Thymus (tissue), 14 donors: ENCODE measurements at places on chromosomes 16 and 17. TPM values are rescaled to one million over a fixed set of nuclear protein-coding genes. Genes with fewer than 3 reads are reported as not detected.

Gene ZG16
- polyA plus RNA-seq: 0.27 TPM

Gene TUBG2
- polyA plus RNA-seq: 11.3 TPM

Gene GHDC
- 19.6 TPM for polyA plus RNA-seq

Gene MRPL58
- 40.9 TPM for polyA plus RNA-seq

Gene ETV4
- 0.34 TPM for polyA plus RNA-seq

Gene DRC3
- polyA plus RNA-seq: 3.3 TPM

Gene TNFSF13
- 19.6 TPM for polyA plus RNA-seq

Gene SULT1A4
- 14.9 TPM for polyA plus RNA-seq

Gene DOC2A
- 1.3 TPM for polyA plus RNA-seq

Gene SLC13A5
- 0.14 TPM for polyA plus RNA-seq

Gene HSPB9
- polyA plus RNA-seq: 0.23 TPM

Gene SLC6A4
- 0.14 TPM for polyA plus RNA-seq

Gene SRRM2
- 690 TPM for polyA plus RNA-seq

Gene DOC2B
- 4.4 TPM for polyA plus RNA-seq

Gene IFI35
- 47.6 TPM for polyA plus RNA-seq

Gene RANBP10
- 10.7 TPM for polyA plus RNA-seq

Gene RPL38
- polyA plus RNA-seq: 3,433 TPM

Gene ATXN1L
- polyA plus RNA-seq: 6.5 TPM

Gene CCL2
- 165 TPM for polyA plus RNA-seq

Gene ERCC4
- polyA plus RNA-seq: 4.4 TPM

Gene CLEC18A
- 1.9 TPM for polyA plus RNA-seq

Gene MGAT5B
- 1.0 TPM for polyA plus RNA-seq

Gene NPW
- polyA plus RNA-seq: 1.2 TPM

Gene RASD1
- 12.1 TPM for polyA plus RNA-seq

Gene TMC5
- 0.09 TPM for polyA plus RNA-seq

Gene KCNJ18
- 0.21 TPM for polyA plus RNA-seq

Gene KRTAP4-4
- not detected for polyA plus RNA-seq

Gene MRPS23
- 22.7 TPM for polyA plus RNA-seq

Gene HS3ST3B1
- polyA plus RNA-seq: 6.3 TPM

Gene CDRT4
- 25.4 TPM for polyA plus RNA-seq

Gene FAM20A
- 35.3 TPM for polyA plus RNA-seq

Gene SLFN14
- 0.02 TPM for polyA plus RNA-seq

Gene KRT15
- polyA plus RNA-seq: 831 TPM

Gene TBC1D3G
- 0.94 TPM for polyA plus RNA-seq

Gene MYH8
- polyA plus RNA-seq: 1.4 TPM

Gene DHODH
- polyA plus RNA-seq: 6.3 TPM

Gene PIK3R5
- polyA plus RNA-seq: 20.4 TPM

Gene HOXB1
- 0.11 TPM for polyA plus RNA-seq

Gene EPX
- polyA plus RNA-seq: 1.3 TPM
